Motor neuron (in vitro differentiated cells): ENCODE measurements at places on chromosomes 16 and 17. TPM values are rescaled to one million over a fixed set of nuclear protein-coding genes. Genes with fewer than 3 reads are reported as not detected.

Gene MTHFSD
- total RNA-seq = 10.4 and 14.1 TPM in 2 replicates

Gene CEP112
- total RNA-seq = 8.5 and 9.2 TPM in 2 replicates

DNA sequence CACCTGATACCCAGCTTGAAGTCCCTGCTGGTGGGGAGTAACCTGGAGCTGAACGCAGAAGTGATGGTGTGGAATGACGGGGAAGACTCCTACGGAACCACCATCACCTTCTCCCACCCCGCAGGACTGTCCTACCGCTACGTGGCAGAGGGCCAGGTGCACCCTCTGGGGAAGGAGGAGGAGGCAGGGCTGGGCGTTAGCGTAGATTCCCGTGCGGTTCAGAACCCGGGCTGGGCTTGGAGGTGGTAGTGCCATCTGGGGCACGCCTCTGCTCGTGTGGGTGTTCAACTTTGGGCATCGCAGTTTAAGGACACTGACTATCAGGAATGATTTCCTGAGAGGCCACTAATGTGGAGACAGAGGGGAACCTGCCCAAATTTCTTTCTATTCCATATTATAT is 18.3 kb downstream of the ITGAX start:
- ATAC-seq = no peak

- no peak for ATAC-seq
Observed at GRCh38 chr16:2163211-2163881, 7.8 kb downstream of the TRAF7 start.
